ENCODE measurements at places on chromosomes 4 and X.

- DNase-seq: no peak
These were observed 317.6 kb downstream of the DKK2 start for GRCh38 chr4:106718548-106718947.

- DNase-seq: no peak
These were observed 1.4 kb downstream of the NDNF start for GRCh38 chr4:121070696-121071639.

DNA sequence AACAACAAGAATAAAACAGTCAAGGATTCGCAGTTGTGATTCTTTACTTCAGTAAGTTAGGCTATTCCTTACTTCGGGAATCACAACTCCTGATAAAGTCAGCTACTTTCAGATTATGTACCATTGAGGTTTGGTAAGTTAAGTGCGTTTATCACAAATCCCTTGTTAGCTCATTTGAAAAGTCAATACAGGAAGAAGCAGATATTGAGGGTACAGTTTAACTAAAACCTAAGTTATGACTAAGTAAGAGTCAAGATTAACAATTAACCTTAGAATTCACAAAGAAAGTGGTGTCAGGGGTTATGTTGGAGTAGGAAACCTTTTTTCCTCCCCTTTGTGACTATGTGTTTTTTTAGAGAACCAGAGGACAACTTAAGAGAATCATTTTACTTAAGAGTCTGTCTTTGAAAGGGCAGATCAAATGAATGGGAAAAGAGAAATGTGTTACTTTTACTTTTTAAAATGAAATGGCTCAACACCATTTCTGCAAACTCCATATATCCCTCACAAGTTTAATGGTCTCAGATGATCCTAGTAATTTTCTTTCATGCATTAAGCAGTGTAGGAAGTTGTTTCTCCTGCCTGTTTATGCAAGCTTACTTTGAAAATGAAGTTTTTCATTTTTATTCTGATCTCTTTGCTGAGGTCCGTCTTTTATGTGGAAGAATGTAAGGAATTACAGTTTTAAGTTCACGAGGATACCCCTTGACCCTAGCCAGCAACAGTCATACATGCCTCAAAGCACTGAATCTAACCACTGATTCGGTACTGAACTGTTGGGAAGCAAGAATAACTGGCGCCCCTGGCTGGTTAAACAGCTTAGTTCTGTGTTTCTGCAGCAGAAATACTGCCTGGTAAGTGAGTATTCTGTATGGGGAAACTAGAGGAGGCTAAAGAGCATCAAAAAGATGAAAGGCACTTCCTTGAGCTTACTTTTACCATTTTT lies 211.7 kb downstream of the SLC4A4 start:
- no peak for DNase-seq

- DNase-seq: no peak
These were observed 23.3 kb upstream of the ARX start for GRCh38 chrX:25039036-25039435.

GRCh38 chrX:46967547-46967946 lies 55.3 kb downstream of the JADE3 start:
- DNase-seq: no peak

- DNase-seq: no peak
These were observed 322.8 kb upstream of the PPARGC1A start for GRCh38 chr4:24212642-24213041.

DNA sequence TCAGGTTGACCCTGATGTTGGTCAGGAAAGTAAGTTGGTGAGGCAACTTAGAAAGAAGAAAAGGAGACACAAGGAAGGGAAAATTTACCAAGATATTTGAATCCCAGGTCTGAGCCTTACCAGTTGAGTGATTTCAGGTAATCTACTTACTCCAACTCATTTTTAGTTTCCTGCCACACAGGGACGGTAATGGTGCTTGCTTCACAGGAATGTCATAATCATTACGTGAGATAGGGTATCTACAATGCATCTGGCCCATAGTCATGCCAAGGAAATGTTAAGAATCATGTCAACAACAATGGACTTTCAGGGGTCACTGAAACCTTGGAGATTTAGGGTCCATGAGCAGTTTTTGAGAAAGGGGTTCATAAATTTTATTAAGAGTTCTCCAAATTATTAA lies 195.4 kb upstream of the HHIP start:
- no peak for DNase-seq

DNA sequence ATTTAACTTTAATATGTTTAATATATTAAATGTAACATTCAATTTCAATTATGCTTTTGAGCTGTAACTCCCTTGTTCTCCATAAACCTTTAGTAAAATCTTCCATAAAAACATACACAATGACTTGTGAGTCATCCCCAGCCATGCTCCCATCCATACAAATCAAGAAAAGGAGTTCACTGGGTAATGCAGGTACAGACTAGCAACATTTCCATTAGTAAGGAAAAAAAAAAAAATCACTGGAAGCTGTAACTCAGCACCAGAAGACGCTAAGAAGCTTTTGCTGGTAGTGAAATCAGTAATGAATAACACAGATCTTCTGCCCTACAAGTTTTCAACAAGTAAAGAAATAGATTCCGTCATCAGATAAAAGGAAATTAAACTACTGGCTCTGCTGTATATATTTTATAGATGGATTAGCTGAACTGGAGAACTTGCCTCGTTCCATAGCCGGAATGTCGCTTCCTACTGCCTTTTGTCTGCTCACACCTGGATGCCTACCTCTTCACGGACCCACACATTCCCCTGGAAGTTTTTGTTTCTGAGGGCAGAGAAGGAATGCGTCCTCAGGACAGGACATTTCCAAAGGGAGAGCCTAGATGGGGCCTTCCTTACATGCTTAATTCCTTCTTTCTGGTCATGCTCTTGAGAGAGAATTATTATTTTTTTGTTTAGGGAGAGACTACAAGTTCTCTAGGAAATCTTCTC lies 298.4 kb upstream of the ANKRD50 start:
- no peak for DNase-seq

- no peak for DNase-seq
These were observed 11.0 kb downstream of the INTU start for GRCh38 chr4:127643791-127644190.

DNA sequence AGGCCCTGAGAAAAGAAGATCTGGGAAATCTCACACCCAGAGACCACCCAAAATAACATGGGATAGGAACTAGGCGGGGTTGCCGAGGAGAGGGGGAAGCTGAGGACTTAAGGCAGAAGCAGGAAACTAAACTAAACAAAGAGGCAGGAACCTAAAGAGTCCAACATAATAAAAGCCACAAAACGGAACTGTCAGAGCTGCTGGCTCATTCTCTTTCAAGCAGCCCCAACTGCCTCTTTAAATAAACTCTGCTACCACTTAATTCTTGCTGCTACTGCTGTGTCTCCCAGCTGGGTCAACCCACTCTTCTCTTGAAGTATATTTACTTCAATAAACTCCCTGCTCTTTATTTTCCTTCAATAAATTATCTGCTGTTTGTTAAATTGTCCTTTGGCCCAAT lies 44.5 kb downstream of the MAGEB16 start:
- no peak for DNase-seq

- DNase-seq: no peak
These were observed 494.3 kb downstream of the SPRY1 start for GRCh38 chr4:123890889-123891288.

DNA sequence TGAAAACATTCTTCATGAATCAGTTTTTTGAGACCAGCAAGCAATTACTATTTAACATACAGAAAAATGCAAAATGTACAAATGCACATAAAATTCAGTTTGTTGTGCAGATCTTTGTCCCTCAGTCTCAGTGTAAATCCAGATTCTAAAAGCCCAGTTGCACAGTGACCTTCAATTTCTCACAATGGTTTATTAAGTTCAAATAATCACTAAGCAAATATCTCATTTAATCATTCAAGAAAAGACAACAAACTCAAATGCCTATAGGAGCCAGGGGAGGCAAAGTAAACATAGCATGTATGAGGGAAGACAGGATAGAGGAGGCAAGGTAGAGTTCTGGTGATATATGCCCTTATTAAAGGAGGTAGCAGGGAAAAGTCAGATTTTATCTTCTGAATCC lies 82.8 kb downstream of the PPP3CA start:
- no peak for DNase-seq

Data from NCI-H2081 treated with DMSO at 0.1 percent for 48 hours (cell line).